ENCODE measurements at places on chromosomes 1 and 21. TPM values are rescaled to one million over a fixed set of nuclear protein-coding genes. Genes with fewer than 3 reads are reported as not detected.

DNA sequence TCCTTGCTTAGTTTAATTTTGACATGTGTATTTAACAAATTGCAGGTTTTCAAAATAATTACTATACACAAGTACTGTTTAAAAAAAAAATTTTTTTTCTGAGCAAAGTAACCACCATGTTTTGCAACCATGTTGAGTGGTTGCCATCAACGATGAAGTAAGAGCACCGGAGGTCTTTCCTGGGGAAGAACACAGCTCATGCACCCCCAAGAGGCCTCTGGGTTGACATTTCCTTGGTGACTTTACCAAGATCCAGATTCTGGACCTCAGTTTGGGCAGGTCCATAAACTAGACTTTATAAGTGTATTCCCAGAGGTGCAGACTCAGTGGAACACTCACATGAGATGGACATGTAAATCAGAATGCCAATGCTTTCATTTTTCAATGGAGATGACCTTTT lies 36.8 kb upstream of the RALGPS2 start:
- no peak for DNase-seq

DNA sequence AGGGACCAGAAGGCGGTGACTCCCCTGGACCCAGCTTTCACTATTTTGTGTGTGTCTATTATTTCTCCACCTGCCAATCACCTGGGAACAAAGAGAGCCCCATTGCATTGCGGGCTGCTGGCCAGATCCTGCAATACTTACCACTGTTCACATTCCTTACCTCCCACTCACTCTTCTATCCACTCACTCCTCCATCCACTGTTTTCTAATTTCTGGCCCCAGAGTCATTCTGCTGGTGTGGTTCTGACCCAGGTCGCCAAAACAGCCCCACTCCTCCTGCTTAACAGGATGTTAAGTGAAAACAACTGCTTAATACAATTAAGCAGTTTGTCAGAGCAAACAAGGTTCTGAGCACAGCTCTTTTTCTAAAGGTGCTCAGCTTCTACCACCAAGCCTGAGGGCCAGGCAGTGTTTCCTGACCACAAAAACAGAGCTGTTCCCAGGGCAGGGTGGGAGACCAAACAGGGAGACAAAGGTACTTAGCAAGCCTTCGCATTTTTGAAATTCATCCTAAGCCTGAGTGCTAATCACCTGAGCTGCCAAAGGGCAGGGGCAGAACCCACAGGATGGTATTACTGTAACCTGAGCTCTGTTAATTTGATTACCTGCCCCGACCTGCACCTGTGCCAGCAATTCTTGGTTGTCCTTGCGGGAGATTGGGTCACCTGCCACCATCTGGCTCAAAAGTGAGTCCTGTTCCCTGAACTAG lies 38.5 kb upstream of the EFCAB14 start:
- DNase-seq, result no peak

DNA sequence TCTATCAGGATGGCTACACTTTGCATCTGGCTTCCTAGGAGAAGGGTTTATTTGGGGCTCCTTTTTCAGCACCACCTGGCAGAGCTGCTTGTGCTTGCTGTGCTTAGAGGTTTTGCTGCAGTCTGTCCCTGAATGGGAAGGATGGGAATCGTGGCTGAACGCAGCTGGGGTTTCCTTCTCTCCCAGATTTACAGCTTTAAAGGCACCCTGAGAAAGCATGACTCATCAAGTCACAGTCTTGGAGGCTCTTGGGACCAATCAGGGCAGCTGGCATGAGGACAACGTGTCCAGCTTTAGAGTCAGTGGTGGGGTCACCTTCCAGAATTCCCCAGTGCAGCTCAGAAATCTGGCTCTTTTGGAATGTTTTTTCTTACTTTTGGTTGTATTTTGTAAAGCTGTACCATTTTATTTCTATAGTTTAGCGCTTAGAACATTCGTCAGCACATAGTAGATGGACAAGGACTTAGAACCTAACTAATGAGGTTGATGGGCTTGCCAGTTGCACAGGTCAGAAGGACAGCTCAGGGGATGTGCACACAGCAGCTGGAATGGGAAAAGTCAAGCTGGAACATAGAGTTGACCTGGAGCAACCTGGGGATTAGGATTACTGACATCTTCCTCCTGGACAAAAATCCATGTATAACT lies 222.6 kb downstream of the PRDM2 start:
- DNase-seq, result no peak

DNA sequence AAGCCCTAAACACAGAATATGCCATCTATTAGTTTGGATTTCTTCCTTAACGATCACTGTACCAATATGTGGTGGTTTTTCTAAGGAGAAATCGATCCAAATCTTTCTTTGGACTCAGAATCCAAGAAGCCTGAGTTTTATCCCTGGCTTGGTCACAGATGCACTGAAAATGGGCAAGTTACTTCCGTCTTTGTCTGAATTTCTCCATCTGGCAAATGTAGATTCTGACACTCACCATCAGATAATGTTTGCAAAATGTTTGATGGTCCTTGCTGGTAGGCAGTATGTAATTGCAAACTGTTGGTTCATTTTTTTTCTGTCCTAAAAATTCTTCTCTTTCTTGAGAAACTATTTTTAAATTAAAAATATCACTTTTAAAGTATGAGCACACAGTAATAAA lies 115.0 kb downstream of the TSEN15 start:
- DNase-seq, result no peak

GRCh38 chr1:55286856-55287602 lies 71.9 kb upstream of the USP24 start:
- no peak for DNase-seq

GRCh38 chr1:77282187-77282865 lies 507 bp downstream of the AK5 start:
- DNase-seq, result peak; percentile 12

DNA sequence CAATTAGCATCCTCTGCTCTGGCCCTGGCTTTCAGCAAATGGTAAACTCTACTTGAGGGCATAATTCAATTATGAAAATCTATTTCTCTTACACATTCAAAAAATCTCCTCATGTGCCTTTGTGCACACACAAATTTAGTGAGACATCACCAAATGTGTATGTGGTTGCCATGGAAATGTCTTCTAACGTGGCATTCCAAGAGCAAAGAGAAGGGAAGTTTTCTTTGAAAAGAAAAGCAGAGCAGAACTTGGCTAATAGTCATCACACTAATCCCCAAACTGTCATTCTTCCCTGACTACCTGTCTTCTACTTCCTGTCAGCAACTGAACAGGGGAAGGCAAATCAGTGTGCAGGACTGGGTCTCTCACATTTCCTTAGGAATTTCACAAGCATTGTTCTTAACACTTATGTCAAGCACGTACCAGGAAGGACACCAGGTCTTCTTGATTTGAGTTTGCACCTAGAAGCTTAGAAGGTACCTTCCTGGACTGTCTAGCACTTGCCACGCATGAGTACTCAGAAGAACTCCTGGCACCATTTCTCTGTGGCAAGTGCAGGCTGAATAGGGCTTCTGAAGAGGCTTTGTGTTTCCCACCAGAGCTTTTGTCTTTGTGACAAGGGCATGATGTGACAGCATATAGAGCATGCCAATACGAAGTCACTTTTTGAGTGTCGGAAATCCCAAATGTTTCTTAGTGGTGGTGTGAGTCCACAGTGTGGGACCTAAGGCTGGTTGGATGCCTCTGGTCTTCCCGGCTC lies 32.3 kb downstream of the MAN1C1 start:
- no peak for DNase-seq

GRCh38 chr1:229344937-229345684 lies 2.3 kb upstream of the CCSAP start:
- DNase-seq, result no peak

DNA sequence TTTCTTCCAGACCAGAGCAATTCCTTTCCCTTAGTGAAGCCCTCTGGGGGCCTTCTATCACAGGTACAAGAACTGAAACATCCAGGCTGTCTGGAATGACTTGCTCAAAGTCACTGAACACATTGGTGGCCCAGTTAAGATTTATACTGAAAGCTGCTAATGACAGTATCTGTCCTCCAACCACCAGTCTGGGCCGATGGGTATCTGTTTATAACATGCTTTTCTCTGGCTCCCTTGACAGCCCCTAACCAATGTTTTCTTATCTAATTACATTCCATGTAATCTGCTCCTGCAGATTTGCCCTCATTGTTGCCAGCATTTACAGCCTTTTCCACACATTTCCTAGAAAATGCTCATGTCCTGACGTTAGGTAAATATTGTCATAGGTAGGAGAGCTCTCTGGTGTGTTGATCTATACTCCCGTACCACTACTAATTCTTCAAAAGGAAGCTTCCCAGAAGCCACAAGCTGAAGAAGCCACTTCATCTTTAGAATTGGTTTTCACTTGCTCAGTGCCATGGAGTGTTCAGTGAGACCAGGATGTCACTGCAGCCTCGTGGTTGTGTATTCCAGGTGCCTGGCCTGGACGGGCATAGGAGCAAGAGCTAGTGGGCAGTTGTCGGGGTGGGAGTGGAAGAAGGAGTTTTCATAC lies 163.9 kb downstream of the TSEN15 start:
- no peak for DNase-seq

DNA sequence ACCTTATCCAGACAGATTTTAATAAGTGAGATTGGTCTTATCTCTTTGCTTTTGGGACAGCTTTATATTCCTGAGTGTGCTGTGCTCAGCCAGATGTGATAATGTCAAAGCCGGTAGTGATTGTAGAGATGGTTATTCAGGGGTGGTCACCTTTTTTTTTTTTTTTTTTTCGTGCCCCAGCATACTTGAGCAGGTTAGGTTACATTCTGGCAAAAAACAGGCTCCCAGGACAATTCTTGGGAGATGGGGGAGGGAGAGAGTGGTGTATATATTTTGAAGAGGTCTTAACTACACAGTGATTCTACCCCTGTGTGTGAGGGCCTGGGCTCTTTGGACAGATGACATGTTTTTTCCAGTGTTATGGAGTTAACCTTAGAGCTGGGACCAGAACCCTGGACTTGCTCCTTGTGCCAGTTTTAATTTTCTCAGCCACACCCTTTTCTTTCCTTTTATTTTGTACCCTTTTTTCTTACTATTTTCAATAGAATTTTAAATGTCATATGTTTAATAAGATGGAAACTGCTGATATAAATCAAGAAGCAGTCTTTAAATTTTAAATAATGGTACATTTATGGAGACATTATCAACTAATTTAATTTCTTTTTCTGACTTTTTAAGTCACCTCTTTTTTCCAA lies 88.4 kb downstream of the DYRK1A start:
- DNase-seq, result no peak

DNA sequence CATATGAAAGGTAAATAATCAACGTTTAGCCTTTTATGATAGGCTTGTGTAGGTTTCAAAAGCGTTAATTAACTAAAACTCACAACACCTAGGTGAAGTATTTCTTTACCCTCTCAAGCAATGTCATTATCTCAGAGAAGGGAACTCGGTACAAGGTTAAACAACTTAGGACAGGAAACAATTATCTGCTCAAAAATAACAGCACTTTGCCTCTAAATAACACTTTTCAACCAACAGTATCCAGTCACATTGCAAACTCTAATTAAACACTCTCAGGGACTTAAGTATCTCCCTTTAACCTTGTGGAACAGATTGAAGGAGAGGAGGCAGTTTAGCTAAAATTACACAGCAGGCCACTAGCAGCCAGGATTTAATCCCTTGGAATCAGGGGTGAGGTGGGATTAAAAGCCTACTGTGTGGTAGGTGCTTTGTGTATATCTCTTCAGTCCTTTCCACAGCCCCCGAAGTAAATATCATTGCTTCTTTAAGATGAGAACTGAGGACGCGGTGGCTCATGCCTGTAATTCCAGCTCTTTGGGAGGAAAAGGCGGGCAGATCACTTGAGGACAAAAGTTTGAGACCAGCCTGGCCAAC lies 5.2 kb upstream of the AKNAD1 start:
- DNase-seq, result no peak

DNA sequence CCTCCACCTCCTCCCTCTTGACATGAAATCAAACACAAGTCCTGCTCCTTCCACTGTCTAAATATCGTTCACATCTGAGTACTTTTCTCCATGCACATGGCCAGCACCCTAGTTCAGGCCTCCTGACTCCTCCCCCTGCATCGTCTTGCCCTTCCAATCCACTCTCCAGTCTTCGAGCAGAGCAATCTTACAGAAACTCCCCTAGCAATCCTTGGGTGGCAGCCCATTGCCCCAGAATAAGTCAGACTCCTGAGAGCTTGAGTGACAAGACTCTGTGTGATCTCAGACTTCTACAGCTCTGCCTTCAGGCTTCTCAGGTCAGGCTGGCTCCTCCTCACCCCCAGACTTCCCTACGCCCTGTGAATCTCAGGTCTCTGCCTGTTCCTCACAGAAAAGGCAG lies 5.5 kb downstream of the SH2D2A start:
- DNase-seq, result no peak

GRCh38 chr1:116254776-116255175 lies 118.3 kb upstream of the ATP1A1 start:
- no peak for DNase-seq

- DNase-seq, result peak; percentile 53
Measured at GRCh38 chr1:119885903-119886783, 10.2 kb downstream of the ADAM30 start.

DNA sequence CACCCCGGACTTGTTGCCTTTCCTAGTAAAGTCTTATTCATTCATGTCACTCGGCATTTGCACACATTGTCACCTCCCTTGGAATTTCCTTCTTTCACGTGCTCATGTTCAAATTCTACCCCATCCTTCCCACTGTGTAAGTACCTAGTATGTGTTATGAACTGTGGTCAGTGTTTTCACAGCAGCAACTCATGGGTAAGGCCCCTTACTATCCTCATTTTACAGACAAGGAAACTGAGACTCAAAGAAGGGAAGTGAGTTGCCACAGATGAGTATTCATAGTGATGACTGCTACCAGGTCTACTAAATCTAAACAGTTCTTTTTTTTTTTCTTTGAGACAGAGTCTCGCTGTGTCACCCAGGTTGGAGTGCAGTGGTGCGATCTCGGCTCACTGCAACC lies 10.5 kb downstream of the CITED4 start:
- DNase-seq, result no peak

The SPATA45 gene
- not detected for polyA plus RNA-seq

The ILDR2 gene
- 0.03 TPM for polyA plus RNA-seq

The AVPR1B gene
- not detected for polyA plus RNA-seq

The SLX9 gene
- polyA plus RNA-seq, result 11.7 TPM

The LCE1A gene
- not detected for polyA plus RNA-seq

The NEXN gene
- 0.07 TPM for polyA plus RNA-seq

The IQGAP3 gene
- 0.07 TPM for polyA plus RNA-seq

The B3GALT5 gene
- not detected for polyA plus RNA-seq
